ENCODE measurements at places on chromosomes 1 and 21.

DNA sequence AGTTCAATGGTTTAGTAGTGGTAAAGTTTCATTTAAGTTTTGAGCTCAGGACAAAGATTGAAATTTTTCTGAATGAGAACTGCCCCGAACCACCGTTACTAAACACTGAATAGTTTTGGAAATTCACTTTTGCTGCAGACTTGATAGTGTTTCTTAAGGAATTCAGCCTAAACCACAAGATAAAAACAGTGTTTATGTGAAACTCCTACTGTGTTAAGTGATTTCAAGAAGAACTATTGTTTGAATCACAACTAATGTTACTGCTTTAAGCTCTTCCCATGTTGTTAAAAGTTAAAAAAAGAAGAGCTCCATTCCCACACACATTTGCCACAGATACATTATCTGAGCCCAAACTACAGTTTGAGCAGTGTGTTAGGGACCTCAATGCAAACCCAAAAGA, 159.2 kb downstream of the DYRK1A start:
- no peak for DNase-seq

DNA sequence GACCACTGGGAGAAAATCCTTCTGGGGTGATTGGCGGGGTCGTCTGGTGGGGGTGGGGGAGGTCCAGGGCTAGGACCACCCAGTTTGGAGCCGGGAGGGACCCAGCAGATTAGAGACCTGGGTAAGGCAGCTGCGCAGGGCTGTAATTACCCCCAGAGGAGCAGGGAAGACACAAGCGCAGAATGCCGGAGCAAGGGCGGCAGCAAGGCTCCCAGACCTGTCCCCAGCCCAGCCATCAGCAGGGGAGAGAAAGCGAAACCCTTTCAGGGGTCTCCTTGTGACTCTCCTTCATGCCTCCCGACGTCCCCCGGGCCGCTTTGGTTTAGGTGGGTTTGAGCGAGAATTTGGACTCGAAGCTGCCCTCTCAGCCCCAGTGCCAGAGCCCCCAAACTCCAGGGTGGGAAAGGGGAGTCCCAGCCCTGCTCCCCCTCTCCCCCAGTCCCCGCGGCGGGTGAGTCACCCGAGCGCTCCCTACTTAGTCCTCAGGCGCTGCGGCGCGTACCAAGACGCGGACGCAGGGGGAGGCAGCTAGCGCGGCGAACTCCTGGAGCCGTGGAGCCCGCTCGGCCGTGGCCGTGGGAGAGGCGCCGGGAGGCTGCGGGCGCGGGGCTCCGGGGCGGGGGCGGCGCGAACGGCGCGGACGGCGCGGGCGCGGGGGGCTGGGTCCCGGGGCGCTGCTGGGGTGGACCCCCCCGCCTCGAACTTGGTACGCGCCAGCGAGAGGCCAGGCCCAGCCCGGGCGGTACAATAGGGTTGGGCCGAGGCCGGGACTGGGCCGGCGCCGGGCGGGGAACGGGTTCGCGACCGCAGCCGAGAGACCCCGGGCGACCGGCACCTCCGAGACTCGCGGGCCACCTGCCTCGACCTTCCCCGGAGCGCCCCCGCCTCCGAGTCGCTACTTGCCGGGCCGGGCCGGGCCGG, at the start of gene MAP7D1:
Gene MAP7D1 (plus strand): TSS at position 753 of the 921 bp plus-strand sequence. CDS start 258 bp downstream, outside the sequence.
- peak; percentile 85 for DNase-seq

DNA sequence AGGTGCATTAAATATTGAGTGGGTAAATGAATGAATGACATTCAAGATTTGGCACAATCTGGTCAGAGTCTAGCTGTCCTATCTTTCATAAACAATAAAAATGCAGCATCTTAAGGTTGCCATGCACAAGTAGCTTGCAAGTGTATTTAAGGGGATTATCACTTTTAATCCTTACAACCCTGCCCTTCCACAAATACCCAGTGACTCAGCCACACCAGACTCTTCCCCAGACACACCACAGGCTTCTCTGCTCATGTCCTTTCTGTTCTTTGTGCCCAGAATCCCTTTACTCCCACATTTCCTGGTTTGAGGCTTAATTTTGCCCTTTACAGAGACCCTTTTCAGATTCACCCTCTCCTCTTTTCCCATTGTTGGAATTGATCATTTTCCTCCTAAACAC, 59.8 kb downstream of the KIRREL1 start:
- no peak for DNase-seq

- DNase-seq: no peak
These were observed 135.6 kb upstream of the KCNJ15 start for GRCh38 chr21:38120984-38121855.

DNA sequence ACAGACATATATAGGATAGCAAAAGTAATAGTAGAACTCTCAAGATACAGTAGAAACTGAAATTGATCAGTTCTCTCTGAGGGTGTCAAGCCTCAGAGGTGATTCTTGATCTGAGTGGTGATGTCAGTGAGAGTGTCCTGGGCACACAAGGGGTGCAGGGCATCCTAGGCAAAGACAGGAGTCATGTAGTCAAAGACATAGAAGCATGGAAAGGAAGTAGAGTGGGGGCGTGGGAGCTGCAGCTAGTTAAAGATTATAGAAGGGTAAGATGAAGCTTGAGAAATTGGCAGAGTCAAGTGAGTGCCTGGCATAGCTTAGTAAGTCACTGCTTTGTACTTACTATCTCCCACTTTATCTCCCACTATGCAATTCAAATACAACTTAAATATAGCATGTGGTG, 22.8 kb downstream of the CDC7 start:
- peak; percentile 41 for DNase-seq

DNA sequence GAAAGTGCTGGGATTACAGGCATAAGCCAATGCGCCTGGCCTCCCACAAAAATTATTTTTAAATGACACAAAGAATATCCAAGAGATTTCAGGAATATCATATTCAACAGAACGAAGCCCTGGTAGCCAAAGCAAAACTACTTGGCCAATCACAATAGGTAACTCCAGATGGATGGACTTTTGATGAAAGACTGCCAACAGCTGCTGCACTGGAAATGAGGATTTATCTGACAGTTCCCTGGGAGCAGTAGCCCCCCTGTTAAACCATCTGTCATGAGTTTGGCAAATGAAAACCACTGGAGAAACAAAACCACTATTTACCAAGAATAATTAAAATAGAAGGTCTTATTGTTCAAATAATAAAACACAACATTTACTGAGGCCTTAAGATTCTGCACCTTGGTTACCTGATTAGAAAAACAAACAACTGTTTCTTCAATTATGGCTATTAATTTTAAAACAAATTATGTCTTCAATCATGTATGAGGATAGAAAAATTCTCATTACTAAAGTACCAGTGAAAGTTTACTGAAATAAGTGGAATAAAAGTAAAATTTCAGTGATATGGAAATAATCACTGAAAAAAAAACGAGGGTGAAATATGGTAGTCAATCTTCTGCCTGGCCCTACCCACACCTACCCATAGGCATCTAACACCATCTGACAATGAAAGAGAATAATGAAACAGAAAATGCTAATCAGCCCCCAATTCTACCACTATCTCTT, 34.3 kb upstream of the PSMG1 start:
- no peak for DNase-seq

- DNase-seq: no peak
These were observed 89.2 kb upstream of the GRIK3 start for GRCh38 chr1:37123276-37124115.

DNA sequence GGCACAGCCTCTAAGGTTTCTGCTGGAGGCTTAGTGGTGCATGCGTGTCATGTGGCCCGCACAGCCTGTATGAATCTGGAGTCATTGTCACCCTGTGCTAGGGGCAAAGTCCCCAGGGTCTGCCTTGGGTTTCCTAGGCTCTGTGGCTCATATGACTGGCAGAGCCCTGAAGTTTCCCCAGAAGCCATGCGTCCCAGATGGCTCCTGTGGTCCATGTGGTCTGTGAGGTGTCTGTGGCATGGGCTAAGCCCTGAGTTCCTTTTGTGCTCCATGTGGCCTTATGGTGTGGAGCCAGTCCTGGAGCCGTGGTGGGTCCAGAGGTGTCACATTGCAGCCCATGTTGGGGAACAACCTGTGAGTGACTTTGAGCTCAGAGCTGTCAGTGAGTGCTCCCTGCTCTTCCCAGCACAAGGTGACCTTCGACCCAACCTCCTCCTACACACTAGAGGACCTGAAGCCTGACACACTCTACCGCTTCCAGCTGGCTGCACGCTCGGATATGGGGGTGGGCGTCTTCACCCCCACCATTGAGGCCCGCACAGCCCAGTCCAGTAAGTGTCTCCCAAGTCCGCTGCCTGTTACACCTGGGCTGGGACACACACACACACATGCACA, 57.8 kb upstream of the KDM4A start:
- no peak for DNase-seq

DNA sequence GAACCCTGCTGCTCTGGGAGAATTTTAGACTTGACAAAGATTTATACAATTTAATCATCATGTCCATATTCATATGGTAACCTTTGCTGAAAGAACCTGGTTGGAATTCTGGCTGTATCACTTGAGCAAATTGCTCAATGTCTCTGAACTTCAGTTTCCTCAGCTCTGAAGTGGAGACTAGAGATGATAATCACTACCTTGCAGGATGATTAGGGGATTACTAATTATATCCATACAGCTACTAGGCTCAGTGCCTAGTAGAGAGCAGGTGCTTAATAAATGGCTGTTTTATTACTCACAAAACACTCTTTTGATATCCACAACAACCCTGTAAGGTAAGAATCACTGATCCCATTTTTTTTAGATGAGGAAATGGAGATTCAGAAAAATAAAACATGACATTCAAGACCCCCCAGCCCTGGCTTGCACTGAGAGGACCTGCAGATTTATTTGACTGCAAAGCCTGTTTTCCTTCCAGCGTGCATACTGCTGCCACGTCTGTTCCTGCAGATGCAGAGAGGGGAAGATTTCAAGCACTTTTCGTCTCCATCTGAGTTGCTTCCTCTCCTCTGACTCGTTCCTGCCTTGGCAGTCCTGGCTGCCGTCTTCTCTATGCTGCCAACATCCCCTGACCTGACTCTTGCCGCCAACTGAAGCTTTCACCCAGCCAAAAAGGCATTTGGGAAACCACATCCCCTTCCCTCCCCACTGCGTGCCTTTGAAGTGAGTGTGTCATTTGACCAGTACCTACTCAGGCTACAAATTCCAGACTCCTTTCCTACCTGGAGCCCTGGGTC, 203.0 kb downstream of the PLPP3 start:
- no peak for DNase-seq

DNA sequence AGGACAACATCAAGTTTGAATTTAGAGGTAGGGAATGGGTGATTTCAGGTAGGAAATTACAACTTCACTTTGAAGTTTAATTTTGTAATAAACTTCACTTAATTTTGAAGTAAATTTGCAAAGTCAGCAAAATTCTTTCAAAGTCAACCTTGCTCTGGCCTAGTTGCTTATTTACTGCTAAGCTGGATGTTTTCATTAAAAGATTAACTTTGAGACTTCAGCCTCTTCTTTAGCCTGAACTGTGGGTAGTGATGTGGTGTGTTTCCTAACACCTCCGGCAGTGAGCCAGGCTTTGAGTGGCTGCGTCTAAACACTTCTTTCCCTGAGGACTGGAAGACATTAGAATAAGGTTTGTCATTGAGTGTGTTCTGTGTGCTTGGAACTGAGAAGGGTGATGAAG, at the start of gene HAO2:
Gene HAO2 (plus strand): TSS at position 232 of the 400 bp plus-strand sequence. CDS start 12,301 bp downstream, outside the sequence.
- DNase-seq: no peak

DNA sequence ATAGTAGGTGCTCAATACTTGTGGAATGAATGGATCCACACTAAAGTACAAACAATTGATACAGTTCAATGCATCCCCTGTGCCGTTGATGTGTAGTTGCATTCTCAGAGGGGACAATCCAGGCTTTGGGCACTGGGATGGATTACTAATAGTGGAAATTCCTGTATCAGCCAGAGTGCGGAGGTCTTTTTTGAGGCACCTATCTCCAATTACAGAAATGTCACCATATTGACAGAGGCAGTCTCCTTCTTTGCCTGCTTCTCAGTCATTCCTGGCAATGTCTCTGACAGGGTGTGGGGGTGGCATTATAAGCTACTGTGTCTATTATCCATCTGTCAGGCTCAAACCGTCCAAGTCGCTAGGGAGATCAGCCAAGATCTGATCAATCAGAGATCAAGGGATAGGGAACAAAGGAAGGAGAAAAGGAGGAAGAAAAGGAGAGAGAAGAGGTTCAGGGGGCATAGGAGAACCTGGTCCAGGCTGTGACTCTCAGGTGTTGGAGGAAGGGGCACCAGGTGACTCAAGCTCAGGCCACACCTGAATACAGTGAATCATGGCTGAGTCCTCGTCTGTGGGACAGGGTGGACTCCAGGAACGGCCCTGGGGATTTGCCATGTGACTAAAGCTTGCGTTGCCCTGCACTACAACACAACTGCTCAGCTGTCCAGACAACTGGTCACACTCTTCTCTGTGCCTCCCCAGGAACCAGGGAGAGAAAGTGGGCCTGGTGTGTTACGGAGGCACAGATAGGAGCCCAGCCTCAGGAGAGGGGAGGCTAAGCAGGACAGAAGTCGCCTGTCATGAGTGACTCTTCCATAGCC, 3.4 kb upstream of the LAMB3 start:
- no peak for DNase-seq

DNA sequence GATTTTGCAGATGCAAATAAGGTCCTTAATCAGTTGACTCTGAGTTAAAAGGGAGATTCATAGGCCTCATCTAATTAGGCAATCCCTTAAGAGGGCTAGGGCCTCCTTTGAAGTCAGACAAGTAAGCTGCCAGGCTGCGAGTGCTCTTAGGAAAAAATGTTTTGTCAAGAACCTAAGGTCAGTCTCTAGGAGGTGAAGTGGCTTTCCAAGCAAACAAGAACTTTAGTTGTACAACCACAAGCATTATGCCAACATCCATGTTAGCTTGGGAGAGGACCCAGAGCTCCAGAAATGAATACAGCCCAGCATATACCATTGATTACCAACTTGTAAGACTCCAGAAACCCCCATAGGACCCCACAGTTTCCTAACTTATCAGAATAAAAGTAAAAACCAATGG, 1366.2 kb downstream of the PLA2G4A start:
- no peak for DNase-seq

DNA sequence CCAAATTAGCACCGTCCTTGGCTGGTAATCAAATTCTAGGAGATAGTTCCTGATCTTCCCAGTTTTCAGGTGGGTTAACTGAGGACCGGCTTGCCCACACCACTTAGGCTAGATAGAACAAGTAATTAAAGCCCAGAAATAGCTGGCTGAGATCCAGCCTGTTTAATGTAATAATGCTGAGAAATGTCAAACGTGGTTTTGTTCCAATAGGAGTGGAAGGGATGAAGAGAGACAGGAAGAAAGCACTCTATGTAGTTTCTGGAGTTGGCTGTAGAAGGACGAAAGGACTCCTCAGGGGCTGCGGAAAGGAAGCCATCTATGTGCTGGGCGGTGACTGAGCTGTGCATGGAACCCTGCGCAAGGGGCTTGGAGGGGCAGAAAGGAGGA, 18.6 kb downstream of the NAV1 start:
- DNase-seq: no peak

DNA sequence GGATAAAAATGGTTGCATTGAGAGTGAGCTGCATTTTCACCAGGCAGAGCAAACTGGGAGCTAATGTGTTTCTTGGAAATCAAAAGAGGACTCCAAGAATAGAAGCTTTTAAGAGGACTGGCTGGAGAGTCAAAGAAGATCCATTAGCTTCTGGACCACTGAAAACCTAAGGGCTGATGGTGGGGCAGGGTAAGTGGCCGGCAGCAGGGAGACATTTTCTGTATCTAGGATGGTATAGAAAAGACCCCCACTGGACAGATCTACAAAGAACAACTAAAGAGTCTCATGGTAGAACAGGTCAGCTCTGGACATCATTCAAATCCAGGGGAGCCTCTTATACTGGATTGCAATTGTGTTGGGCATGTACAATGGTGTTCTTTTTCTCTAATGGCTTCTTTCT, 262.3 kb downstream of the PTGER3 start:
- no peak for DNase-seq
